ENCODE measurements at places on chromosomes 7 and 10.

DNA sequence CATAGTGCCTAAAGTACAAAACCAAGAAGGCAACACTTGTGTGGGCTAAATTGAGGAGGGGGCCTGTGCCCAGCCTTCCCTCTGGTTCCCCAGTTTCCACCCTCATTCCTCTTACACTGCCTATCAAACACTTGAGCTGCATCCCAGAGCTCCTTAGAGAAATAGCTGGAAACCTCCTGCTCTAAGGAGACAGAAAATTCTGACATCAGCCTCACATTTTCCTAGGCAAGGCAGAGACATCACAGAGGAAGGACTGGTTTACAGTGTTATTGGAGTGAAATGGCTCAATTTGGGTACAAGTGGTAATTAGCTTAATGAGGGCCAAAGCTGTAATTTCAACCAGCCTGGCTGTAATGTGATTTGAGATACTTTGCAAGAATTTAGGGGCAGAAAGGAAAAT, 192.3 kb upstream of the AOAH start:
- DNase-seq = no peak

- DNase-seq = no peak
These were observed 59.1 kb downstream of the HGF start for GRCh38 chr7:81710751-81711150.

DNA sequence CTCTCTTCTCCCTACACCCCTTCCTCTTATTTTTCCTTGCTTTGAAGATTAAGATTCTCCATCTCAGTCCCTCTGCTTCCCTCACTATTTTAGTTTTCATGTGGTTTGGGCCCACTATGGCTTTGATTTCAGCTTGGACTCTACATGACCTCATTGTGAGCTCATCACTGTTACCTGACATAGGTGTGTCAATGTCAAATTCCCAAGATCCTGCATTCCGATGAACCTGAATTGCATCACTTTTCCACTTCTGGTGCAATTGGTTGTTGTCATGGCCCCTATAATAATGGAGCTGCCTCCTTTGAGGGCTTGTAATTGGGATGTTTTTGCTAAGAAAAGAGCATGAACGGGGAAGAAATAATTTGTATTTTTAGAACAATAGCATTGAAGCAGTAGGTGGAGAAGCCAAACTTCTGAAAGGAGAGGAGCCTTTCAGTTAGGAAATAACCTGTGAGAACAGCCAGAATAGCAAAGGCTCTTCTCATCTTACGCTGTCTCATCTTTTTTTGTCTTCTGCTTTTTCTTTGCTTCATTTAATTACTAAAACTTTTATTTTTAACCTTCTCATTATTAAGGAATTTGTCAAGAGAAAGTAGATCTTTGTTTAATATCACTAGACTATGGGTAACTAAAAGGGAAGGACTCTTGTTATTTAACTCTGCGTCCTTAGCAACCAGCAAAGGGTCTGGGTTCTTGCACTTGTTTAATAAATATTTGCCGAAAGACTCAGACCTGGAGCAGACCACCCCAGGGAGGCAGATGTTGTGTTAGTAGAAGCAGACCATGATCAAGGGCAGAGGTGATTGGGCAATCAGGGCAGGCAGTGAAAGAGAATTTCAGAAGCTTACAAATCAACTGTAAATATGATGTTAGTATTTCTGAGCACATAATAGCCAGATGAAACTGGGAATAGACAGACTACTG, 95.4 kb downstream of the TES start:
- no peak for DNase-seq

GRCh38 chr10:119526149-119526548, 16.4 kb downstream of the RGS10 start:
- no peak for DNase-seq

- no peak for DNase-seq
These were observed 113.7 kb downstream of the PHTF2 start for GRCh38 chr7:77912293-77912692.

GRCh38 chr10:4882704-4883078, 56.7 kb downstream of the AKR1E2 start:
- DNase-seq = no peak

DNA sequence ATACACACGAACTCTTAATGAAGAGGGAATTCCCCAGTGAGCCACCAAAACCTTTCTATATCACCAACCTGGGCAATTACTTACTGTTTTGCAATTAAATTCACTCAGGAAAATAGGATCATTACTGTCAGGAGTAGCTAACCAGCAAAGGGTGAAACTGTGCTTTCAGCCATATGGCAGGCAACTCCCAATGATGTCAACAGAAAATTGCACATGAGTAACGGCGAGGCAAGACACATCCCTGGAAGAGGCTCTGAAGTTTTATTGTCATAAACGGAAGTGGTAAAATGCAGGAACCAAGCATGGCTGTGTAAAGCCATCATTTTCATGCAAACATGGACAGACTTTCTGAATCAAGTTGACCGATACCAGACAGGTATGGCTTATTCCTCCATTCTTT, 548.9 kb upstream of the AUTS2 start:
- no peak for DNase-seq

DNA sequence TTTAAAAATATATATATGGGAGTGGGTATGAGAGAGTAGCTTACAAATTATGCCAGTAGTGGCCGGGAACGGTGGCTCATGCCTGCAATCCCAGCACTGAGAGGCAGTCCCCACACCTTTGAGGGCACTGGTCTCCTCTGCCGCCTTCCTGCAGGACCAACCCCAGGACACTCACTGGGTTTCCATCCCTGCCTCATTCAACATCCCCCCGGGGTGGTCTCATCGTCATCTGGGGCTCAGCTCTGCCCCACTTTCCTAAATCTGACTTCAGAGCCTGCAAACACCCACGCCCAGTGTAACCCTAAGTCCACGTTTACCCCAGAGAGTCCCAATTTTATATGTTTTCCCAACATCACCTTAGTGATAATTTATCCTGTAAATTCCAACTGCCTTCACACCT, 96.5 kb downstream of the DIP2C start:
- DNase-seq = no peak

DNA sequence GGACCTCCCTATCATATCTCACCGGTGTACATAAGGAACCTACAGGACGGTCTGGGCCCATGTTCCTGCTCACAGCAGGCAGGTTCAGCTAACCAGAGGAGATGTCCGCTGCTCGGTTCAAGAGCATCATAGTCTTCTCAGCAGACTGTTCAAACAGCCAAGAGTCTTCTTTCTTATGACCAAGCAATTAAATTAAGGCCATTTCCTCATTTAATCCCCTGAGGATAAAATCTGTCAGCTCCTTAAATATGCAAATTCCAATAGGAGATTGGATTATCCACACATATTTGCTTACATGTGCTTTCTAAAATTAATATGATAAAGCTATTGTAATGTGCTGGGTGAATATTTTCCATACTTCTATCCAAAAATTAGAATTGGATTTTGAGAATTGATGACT, 59.7 kb downstream of the LMBR1 start:
- no peak for DNase-seq

DNA sequence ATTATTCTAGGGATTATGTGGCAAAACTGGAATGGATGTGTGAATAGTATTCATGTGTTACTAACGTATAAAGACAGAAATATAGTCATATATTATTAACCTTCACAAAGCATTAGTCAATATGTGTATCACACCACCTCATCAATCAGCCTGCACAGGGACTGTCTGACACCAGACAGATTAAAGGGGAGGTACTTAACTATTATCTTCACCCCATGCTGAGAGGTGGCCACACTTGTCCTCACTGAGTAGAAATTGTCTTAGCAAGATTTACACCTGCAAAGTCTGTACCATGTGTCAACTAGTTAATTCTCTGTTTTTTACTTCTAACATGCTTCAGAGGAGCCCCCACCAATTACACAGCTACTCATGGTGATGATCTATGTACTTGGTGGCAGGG, 146.3 kb upstream of the LRGUK start:
- no peak for DNase-seq
